ENCODE measurements at places on chromosomes 13 and 19. TPM values are rescaled to one million over a fixed set of nuclear protein-coding genes. Genes with fewer than 3 reads are reported as not detected.

The TNPO2 gene
- total RNA-seq, result 67.4 TPM

The TGFBR3L gene
- total RNA-seq, result 2.0 TPM

DNA sequence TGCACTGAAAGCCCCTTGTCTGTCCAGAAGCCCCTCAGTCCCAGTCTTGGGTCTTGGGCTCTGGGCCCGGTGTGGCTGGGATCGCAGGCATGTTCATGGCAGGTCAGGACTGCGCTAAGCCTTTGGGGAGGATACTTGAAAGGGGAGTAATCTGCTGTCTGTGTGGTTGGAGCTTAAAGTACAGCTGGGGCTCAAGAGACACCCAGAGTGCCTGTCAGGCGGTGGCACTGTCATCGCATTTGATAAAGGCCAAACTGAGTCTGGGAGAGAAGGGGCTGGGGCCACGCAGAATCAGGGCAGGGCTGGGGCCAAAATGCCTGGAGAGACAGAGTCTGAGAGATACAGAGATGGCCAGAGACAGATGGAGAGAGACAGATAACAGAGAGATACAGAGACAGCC, 4.2 kb upstream of the CILP2 start:
- no peak overlapping the region for H3K27ac ChIP-seq
- no peaks in the 10 kb centered on the region for H3K27me3 ChIP-seq
- no peak for DNase-seq
- no peak overlapping the region for H3K4me3 ChIP-seq
- H3K36me3 ChIP-seq, result no peaks in the 10 kb centered on the region

The ONECUT3 gene
- 0.05 TPM for total RNA-seq

DNA sequence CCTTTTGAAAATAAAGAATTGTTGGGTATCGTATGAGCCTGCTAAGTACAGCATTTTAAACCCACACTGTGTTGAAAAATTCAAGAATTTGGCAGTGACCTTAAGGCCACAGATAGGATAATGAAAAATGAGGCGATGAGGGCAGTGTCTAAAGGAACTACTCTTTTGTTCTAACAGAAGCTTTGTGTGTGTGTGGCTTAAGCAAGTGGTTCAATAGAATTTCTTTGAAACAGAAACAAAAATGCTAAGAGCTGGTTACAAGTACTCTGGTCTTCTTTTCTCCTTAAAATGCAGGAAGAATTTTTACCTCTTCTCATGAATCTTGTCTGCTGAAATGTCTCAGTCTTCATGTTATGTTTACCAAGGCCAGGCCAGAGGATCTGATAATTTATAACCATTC, 279.5 kb downstream of the ZNF536 start:
- no peak for DNase-seq
- H3K4me1 ChIP-seq, result no peaks in the 10 kb centered on the region
- peaks cover 81% of the 10 kb centered on the region for H3K27me3 ChIP-seq
- H3K36me3 ChIP-seq, result no peaks in the 10 kb centered on the region
- H3K4me3 ChIP-seq, result no peak overlapping the region
